Activated CD4-positive, alpha-beta memory T cell treated with anti-CD3 and anti-CD28 coated beads for 36 hours (primary cell): ENCODE measurements at places on chromosomes 7 and 10. TPM values are rescaled to one million over a fixed set of nuclear protein-coding genes. Genes with fewer than 3 reads are reported as not detected.

Gene PDE6C
- not detected for total RNA-seq

Gene CDNF
- 1.8 TPM for total RNA-seq

Gene VSTM4
- total RNA-seq = 0.24 TPM

Gene IQUB
- total RNA-seq = 0.10 TPM

Gene CPA2
- total RNA-seq = 0.14 TPM

Gene CRPPA
- total RNA-seq = 0.59 TPM

Gene MYOZ1
- not detected for total RNA-seq

Gene GIMAP6
- total RNA-seq = 28.9 TPM

Gene GIMAP7
- 44.1 TPM for total RNA-seq

Gene NPTX2
- not detected for total RNA-seq

Gene BTBD16
- total RNA-seq = not detected

Gene PCDH15
- not detected for total RNA-seq

Gene GRID1
- total RNA-seq = not detected

Gene SLC12A9
- total RNA-seq = 17.8 TPM

Gene DOCK4
- total RNA-seq = 1.1 TPM

Gene SFR1
- total RNA-seq = 16.8 TPM

Gene ORC5
- 19.4 TPM for total RNA-seq

Gene SEC31B
- 47.2 TPM for total RNA-seq

Gene FOXI2
- not detected for total RNA-seq

Gene EBF3
- not detected for total RNA-seq

Gene TBXAS1
- total RNA-seq = 5.3 TPM

Gene OR2A25
- total RNA-seq = not detected

Gene LRGUK
- total RNA-seq = 0.07 TPM

Gene OR6V1
- total RNA-seq = not detected

Gene ZFYVE27
- 22.8 TPM for total RNA-seq

Gene HOXA13
- not detected for total RNA-seq

Gene DHTKD1
- total RNA-seq = 17.1 TPM

Gene SPAG6
- total RNA-seq = not detected

Gene SEMA3D
- total RNA-seq = not detected

Gene OR2A42
- total RNA-seq = not detected

Gene CALCR
- total RNA-seq = not detected

Gene PRSS1
- total RNA-seq = not detected

Gene LRIT2
- not detected for total RNA-seq

Gene RBM48
- 11.7 TPM for total RNA-seq

Gene ADAMTS14
- total RNA-seq = not detected

Gene JAZF1
- total RNA-seq = 4.3 TPM

Gene KEL
- total RNA-seq = 0.55 TPM

Gene TMEM139
- 0.29 TPM for total RNA-seq

Gene MORN4
- 6.5 TPM for total RNA-seq

Gene GARIN1A
- not detected for total RNA-seq

Gene UMAD1
- 15.0 TPM for total RNA-seq

Gene CYP3A7
- total RNA-seq = not detected

Gene SLC18A3
- total RNA-seq = not detected

Gene GHRHR
- not detected for total RNA-seq

Gene CYCS
- total RNA-seq = 199 TPM

Gene OPN4
- not detected for total RNA-seq

Gene SLC13A4
- not detected for total RNA-seq

Gene ANKRD1
- not detected for total RNA-seq

Gene FGFBP3
- total RNA-seq = 1.2 TPM

Gene SNCG
- total RNA-seq = not detected

Gene TMEM140
- 8.6 TPM for total RNA-seq

Gene HTRA1
- not detected for total RNA-seq

Gene CPED1
- not detected for total RNA-seq

Gene TRIM4
- total RNA-seq = 26.1 TPM

Gene CUZD1
- total RNA-seq = 1.0 TPM

Gene CCDC7
- total RNA-seq = 11.6 TPM

Gene SPDYE6
- not detected for total RNA-seq
